ENCODE measurements at places on chromosomes 1 and 21. TPM values are rescaled to one million over a fixed set of nuclear protein-coding genes. Genes with fewer than 3 reads are reported as not detected.

GRCh38 chr1:9823943-9824701, at the start of gene CLSTN1:
Gene CLSTN1, minus strand, starts transcription at chr1:9823965. Its CDS starts 232 bp downstream, at chr1:9823733.
- DNase-seq: peak; percentile 59

- no peak for DNase-seq
Measured at GRCh38 chr1:202112859-202113689, 9.6 kb upstream of the GPR37L1 start.

DNA sequence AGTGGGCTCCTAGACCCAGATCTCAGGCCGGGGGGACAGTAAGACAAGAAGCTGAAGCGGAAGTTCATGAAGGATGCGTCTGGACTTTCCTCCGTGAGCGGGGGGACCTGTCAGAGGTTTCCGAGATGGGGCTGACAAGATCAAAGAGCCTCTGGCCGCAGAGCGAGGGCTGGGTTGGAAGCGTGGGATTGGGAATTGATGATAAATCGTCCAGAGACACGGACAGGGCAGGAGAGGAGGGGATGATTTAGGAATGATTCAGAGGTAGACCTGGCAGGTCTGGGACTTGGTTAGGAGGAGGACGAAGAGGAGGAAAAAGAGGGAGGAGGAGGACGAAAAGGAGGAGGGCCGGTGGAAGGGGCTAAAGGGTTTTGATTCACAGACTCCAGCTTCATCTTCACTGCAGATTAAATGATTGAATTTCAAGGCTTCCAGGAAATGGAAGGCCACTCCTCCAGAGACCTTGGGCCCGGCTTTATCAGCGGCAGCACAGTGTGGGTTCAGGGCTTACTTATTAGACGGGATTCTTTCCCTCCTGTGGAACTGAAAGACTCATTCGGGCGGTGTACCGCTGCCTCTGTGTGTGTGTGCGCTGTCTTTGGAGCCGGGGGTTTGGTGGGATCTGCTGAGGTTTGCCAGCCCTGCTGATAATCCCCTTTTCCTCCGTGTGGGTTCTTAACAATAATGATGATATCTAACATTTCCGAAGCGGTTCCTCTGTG, 85.7 kb upstream of the SLC45A1 start:
- peak; percentile 24 for DNase-seq

- peak; percentile 88 for DNase-seq
Measured at GRCh38 chr1:98677288-98677687, 15.8 kb downstream of the SNX7 start.

GRCh38 chr21:32812035-32812434, 40.5 kb upstream of the PAXBP1 start:
- no peak for DNase-seq

Gene C1QB
- total RNA-seq: not detected
